ENCODE measurements at places on chromosomes 5 and 9. TPM values are rescaled to one million over a fixed set of nuclear protein-coding genes. Genes with fewer than 3 reads are reported as not detected.

PRR16 gene
- not detected for total RNA-seq

AFAP1L1 gene
- total RNA-seq, result not detected

GHR gene
- total RNA-seq, result not detected

BAAT gene
- total RNA-seq, result 0.15 TPM

SPINK13 gene
- total RNA-seq, result not detected

SLC34A1 gene
- total RNA-seq, result 0.20 TPM

PTGER4 gene
- total RNA-seq, result 343 TPM

PCDHB9 gene
- total RNA-seq, result 0.07 TPM

CHSY3 gene
- not detected for total RNA-seq

SPATA31A5 gene
- not detected for total RNA-seq

WDR38 gene
- total RNA-seq, result not detected

GOLM1 gene
- 0.52 TPM for total RNA-seq

HEMGN gene
- 3.6 TPM for total RNA-seq

NTMT1 gene
- 37.4 TPM for total RNA-seq

SLC34A3 gene
- total RNA-seq, result not detected

TYRP1 gene
- total RNA-seq, result not detected

TIGD6 gene
- 2.8 TPM for total RNA-seq

GPRIN1 gene
- 1.9 TPM for total RNA-seq

INSL6 gene
- not detected for total RNA-seq

KIAA1958 gene
- total RNA-seq, result 3.1 TPM

RASA1 gene
- total RNA-seq, result 37.8 TPM

PRDM9 gene
- total RNA-seq, result not detected

GFRA3 gene
- not detected for total RNA-seq

STK32A gene
- total RNA-seq, result not detected

DOLPP1 gene
- 3.9 TPM for total RNA-seq

PCDHB15 gene
- total RNA-seq, result not detected

ANKRD31 gene
- 0.52 TPM for total RNA-seq

SNX2 gene
- total RNA-seq, result 65.3 TPM

P4HA2 gene
- total RNA-seq, result not detected

ORM2 gene
- total RNA-seq, result not detected

BARHL1 gene
- total RNA-seq, result not detected

TLX3 gene
- total RNA-seq, result not detected

IZUMO3 gene
- not detected for total RNA-seq

ANKRD18B gene
- not detected for total RNA-seq

NEURL1B gene
- total RNA-seq, result 0.22 TPM

LCN15 gene
- not detected for total RNA-seq

GCNT1 gene
- 10.4 TPM for total RNA-seq

GPR150 gene
- total RNA-seq, result 0.37 TPM

ADAMTS12 gene
- not detected for total RNA-seq

SPATA31C1 gene
- not detected for total RNA-seq

AQP7 gene
- 0.47 TPM for total RNA-seq

CDH12 gene
- not detected for total RNA-seq

GAPT gene
- 1.1 TPM for total RNA-seq

NMUR2 gene
- not detected for total RNA-seq

NR5A1 gene
- not detected for total RNA-seq

IGFBPL1 gene
- not detected for total RNA-seq

CDH18 gene
- not detected for total RNA-seq

IRGM gene
- 1.8 TPM for total RNA-seq

DNAJA1 gene
- total RNA-seq, result 214 TPM

SPTLC1 gene
- total RNA-seq, result 51.2 TPM

IFNA21 gene
- not detected for total RNA-seq

PDE4D gene
- 39.9 TPM for total RNA-seq

MYO10 gene
- 0.05 TPM for total RNA-seq

Data from CD4-positive, CD25-positive, alpha-beta regulatory T cell (primary cell).